ENCODE measurements at places on chromosomes 12 and 14.

DNA sequence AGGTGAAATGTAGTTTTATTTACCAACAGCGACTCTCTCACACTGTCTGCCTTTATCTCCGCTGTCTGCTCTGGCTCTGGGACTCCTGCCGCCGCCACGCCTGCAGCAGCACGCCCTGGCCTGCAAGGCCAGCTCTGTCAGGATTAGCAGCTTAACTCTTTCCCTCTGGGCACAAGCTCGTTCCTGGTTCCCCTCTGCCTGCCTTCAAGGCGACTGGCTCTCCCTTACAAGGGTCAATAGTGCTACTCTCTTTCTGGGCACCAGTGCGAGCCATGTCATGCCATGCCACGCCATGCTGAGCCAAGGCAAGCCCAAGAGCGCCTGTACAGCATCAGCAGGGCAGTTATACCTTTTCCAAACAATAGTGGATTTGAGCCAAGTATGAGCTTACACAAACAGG, 3.6 kb upstream of the CLEC2B start:
- DNase-seq: no peak

DNA sequence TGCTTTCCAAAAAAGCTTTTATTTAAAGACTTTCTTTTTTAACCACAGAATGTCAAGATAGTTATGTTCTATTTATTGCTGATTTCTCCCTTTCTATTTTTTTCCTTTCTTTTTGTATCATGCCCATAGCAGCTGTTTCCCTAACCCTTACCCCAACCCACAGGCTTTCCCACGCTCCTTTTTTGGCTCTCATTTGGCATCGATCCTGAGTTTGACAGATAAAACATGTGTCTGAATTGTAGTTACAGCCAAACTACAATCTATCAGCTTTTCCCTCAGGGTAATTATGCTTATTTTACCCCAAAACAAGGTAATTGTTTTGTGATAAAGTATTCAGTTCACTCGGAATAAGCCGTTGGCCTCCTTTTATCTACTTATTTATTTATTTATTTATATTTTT, 46.7 kb downstream of the PDE3A start:
- no peak for DNase-seq

GRCh38 chr12:115620816-115621215, 656.7 kb downstream of the MED13L start:
- DNase-seq: no peak

DNA sequence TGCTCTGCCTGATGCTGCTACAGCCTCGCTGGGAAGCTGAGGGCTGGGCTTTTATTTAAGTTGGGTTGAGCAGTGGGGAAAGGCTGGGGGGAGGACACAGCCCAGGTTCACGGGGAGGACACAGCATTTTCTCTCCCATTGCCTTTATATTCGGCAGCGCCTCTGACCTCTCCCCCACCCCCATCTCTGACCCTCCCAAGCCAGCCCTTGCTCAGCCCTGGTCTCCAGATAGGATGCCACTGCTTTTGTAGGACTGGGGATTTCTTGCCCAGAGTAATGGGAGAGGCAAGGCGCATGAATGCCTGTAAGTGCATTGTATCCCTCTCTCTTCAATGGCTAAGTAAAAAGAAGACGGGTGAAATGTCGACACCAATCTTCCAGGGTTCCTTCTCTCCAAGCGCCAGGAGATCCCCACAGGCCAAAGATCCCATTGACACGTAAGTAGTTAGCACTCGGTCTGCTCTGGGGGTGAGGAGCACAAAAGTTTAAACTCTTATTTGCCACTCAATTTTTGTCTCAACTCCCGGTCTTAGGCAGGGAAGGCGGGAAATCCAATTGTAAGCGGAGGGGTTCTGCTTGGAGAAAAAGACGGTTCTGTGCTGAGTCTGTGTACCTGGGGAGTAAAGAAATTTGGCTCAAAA, 4.6 kb downstream of the HOXC4 start:
- no peak for DNase-seq

- no peak for DNase-seq
Observed at GRCh38 chr14:63032641-63033040, 12.6 kb downstream of the KCNH5 start.

DNA sequence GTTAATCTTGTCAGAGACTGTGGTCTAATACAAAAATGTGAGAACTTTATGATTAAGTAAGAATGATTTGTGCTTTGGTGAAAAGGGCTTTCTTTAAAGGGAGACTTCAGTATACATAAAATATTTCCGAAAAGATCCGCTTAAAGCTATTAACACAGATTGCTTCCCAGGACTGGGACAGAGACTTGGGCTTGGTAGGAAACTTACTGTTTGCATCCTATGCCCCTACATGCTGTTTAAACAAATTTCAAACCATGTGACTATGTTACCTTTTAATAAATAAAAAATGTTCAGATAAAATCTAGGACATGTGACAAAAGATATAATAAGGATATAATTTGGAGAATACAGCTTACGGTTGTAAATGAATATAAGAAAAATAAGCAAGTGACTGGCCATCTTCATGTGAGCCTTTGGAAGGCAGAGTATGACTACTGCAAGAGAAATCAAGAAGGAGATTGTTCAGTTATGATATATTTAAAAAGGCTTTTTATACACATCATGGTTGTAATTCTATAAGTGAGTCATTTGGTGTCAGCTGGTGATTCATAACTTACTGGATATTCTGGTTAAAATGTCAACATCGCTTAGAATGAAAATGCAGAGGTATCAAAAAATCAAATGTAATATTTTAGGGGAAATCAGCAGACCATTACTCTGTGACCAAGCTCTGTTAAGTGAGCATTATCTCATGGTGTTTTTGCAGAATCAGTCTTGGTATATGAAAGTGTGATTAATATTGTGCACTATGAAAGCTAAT, 234.7 kb upstream of the E2F7 start:
- DNase-seq: no peak
